ENCODE measurements at places on chromosomes 7 and 10.
A peak's percentile ranks its signal among the peaks of the same experiment; 100 is the strongest.

DNA sequence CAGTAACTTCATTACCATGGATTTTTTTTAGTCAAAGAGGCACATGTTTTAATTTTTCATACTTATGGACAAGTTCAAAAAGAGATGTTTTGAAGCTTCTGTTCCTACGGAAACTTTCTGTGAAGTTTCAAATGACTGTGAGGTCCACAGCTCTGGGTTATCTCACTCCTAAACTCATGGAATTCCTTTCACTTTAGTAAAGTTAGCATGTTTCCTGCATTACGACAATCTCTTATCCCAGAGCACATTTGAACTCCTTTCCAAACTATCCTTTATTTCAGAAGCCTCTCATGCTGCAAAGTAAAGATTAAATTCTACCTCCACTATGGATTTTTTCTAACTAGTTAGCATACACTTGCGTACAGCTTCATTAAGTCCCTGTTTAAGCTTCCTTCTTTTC, 15.3 kb upstream of the ADD3 start:
- peak; percentile 82 for DNase-seq

DNA sequence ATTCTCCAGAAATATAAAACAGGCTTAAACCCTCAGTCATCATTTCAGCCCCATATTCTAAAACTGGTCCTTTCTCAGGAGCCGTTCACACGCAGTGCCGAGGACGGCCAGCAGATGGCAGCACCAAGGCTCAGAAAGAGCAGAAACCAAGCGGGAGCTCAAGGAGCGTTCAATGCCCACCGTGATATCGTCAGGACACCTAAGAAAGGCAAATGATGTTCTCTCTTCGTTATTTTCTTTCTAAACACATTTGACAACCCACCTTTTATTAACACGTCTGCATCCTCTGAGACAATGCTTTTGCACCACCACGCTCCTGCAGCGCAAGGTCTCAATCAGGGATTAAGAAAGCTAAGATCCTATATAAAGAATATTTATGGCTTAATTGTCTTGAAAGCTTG, 45.7 kb upstream of the RBM33 start:
- DNase-seq = peak; percentile 79

GRCh38 chr10:121600611-121601010, 2.4 kb upstream of the FGFR2 start:
- DNase-seq = no peak

DNA sequence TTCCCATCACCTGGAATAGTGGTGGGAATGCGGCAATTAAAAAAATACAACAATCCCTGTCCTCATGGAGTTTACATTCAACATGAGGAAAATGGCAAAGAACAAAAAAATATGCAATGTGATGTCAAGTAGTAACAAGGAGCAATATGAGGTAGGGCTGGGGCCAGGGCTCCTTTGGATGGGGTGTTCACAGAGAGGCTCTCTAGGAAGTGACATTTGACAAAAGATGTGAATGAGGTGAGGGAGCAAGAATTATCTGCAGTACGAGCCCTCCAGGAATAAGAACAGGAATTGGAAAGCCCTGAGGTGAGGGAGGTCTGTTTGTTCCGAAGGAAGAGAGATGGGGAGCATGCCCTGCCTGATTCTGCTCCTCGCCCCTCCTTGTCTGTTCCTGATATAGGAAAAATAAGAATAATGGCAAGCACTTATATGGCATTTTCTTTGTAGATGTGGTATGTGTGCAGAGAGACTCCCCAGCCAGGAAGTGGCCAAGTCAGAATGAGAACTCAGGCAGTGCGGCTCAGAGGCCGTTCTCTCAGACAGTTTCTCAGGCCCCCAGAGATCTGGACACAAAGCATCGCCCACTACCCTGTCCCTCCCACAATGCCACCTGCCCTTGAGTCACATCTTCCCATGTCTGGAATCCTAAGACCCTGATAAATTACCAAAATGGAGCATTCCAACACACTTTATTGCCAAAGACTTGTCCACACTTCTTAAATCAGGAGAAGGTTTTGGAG, 105.6 kb downstream of the APBB1IP start:
- DNase-seq = no peak

DNA sequence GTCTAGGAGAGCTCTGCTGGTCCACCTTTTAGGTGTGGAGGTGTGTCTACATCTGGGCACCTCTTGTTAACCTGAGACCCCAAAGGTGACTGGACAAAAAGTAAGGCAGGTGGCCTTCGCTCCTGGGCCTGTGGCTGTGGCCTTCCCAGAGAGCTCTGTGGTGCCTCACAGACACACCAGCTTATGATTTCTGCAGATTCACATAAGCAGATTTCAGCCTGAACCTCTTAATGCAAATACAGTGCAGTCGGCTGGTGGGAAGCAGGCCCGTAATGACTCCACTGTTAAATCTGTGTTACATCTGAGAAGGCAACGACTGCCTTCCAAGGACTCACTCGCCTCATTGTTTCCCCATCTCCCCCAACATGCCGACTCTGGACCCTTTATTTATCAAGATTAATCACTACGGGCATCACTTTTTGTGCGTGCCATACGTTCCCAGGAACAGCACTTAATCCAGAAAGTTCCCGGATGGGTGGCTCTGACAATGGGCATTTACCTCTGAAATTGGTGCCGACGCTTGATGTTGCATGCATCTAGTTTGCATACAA, 119.8 kb downstream of the EBF3 start:
- no peak for DNase-seq

- no peak for DNase-seq
Observed at GRCh38 chr7:116670409-116671015, 1.5 kb upstream of the MET start.

GRCh38 chr10:2978111-2978510, 89.2 kb upstream of the PFKP start:
- DNase-seq = peak; percentile 67

DNA sequence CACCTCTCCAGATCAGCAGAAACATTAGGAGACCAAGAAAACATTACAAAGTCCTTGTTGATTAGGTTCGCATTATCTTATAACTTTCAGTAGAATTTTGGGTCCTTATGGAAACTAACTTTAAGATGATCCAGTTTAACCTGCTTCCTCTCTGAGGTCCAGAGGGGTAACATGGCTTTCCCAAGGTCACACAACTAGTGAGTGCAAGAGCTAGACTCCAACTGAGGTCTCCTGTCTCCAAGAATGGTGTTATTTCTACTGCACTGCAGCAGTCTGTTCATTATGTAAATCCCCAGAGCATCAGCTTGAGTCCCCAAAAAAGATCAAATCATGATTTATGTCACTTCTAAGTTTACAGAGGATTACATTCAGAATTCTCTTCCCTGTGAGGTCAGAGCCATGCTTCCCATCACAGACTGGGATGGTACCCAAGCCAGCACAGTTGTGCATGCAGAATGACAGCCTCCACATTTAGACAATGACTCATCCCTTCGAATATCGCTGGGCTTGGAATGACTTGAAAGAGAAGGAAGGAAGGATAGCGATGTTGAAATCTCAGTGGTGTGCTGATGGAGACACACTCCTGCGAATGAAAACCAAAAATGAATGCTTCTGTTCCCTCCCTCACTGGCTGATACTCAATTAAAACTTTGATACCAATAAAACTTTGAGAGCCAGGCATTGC, 163.1 kb upstream of the PLXNA4 start:
- peak; percentile 92 for DNase-seq

- peak; percentile 17 for DNase-seq
Observed at GRCh38 chr10:1070919-1071318, 14.7 kb downstream of the WDR37 start.

- DNase-seq = no peak
Observed at GRCh38 chr7:149569726-149570422, 72.3 kb upstream of the ZNF746 start.

DNA sequence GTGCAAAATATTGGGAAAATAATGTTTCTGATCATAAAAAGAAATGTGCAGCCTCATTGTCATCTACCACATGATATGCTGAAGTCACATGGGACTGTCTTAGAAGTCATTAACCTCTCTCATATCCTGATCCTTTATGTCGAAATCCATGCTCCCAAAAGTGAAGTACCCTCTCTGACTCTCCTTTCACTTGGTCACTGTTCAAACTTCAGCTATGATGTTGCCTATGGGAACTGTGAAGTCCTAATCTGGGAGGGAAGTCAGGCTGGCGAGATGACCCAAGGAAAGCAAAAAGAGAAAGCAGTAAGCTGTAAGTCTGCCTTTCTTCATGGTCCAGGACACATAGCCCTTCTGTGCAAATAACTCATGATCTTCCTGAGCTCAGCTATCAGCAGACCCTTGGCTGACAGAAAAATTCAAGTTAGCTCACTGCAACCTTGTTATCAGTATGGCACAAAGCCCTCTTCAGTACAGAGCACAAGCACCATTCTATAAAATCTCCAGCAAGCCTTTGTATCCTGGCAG, 29.5 kb downstream of the WASL start:
- no peak for DNase-seq

DNA sequence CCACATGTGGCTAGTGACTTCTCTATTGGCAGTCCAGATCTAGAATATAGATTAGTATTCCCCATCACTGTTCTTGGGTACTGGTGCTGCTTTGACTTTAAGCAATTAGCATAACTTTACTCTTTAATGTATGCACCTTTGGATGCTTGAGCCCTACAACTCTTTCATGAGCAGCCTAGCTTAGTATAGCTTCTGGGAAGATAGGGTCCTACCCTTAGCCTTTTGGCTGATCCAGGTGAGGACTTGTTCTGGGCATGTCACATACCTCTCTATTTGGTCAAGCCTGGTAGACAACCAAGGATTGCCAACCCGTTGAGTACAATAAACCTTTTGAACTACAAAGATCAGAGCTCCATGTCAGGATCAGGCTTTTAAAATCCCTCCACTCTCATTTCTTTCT, 17.7 kb downstream of the PCGF5 start:
- no peak for DNase-seq

- DNase-seq = peak; percentile 58
Observed at GRCh38 chr7:156816943-156817572, 75.9 kb downstream of the LMBR1 start.

DNA sequence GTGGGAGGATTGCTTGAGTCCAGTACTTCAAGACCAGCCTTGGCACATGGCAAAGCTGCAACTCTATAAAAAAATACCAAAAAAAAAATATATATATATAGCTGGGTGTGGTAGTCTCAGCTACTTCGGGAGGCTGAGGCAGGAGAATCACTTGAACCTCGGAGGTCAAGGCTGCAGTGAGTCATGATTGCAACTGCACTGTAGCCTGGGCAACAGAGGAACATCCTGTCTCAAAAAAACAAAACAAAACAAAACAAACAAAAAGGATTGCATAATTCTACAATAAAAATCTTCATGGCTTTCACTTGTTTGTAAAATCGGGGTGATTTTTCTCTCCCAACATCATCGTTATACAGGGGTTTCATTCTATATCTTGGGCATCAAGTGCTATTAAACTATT, 35.1 kb downstream of the GUSB start:
- peak; percentile 87 for DNase-seq

GRCh38 chr7:3272691-3273141, 28.3 kb upstream of the SDK1 start:
- peak; percentile 72 for DNase-seq

DNA sequence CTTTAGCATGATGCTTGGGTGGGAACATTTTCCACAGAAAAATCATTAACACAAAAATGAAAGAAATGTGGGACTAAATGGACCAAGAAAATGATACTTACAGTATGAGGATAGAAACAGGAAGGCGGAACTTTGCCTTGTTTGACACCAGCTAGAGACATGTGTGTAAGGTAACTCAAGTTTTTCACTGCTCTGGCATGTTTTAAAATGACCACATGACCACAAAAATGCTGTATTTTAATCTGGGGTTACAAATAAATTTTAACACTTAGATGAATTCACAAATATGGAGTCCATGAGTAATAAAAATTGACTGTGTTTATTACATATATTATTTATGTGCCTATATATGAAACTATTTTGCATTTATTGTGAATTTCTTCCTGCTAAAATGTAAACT, 100.9 kb upstream of the PHYHIPL start:
- no peak for DNase-seq

GRCh38 chr7:42214060-42214679, 22.8 kb downstream of the GLI3 start:
- DNase-seq = no peak

DNA sequence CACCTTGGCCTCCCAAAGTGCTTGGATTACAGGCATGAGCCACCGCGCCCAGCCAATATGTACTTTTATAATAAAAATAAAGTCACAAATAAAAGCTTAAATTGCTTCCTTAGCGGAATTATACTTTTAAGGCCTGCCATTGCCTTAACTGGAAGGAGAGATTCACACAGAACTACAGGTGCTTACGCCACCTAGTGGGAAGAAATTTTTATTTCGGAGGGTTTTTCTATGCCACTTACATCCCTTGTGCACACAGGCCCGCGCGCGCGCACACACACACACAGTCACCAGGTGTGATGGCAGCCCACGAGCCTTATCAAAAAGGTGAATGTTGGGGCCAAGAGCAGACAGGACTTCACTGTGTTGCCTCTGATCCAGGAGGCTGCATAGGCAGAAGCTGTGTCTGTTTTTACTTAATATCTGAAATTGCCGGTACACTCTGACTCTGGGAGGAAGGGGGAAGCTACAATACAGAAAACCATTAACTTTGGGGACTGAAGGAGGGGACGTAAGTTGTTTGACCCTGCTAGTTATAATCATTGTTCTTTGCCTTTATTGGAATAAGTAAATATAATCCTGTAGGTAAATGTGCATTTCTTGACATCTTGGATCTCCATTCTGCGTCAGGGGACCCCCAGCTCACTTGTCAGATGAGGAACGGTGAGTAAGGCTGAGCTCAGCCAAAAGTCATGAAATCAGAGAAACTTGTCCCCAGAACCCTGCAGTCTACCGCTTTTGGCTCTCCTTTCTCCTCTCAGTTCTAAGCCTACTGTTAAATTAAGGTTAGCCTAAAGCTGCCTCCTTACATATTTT, 87.1 kb downstream of the SLC16A9 start:
- peak; percentile 80 for DNase-seq

- no peak for DNase-seq
Observed at GRCh38 chr10:77210645-77211044, 427.0 kb downstream of the KCNMA1 start.

DNA sequence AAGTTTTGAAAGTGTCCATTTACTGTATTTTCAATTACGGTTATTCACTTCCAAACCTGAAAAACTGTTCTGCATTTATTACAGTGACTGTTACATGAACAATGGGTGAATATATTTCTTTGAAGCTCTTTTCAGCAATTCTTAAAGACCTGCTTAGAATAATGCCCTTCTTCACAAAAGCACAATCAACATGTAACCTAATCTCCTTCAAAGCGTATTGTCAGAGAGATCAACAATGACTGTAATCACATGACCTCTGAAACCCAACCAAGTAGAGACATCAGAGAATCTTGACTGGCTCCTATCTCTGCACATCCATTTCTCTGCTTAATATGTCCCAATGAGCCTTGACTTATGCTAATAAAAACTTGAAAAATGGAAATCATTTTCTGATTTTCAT, 126.7 kb downstream of the NRCAM start:
- no peak for DNase-seq
